Stimulated activated CD4-positive, alpha-beta T cell treated with anti-CD3 and anti-CD28 coated beads, Interleukin-15, amount 100 ng/mL, for 24 hours (primary cell): ENCODE measurements at places on chromosomes 2 and 18.
A peak's percentile ranks its signal among the peaks of the same experiment; 100 is the strongest.

- DNase-seq = no peak
These were observed 48.5 kb upstream of the DTNA start for GRCh38 chr18:34661464-34662087.

DNA sequence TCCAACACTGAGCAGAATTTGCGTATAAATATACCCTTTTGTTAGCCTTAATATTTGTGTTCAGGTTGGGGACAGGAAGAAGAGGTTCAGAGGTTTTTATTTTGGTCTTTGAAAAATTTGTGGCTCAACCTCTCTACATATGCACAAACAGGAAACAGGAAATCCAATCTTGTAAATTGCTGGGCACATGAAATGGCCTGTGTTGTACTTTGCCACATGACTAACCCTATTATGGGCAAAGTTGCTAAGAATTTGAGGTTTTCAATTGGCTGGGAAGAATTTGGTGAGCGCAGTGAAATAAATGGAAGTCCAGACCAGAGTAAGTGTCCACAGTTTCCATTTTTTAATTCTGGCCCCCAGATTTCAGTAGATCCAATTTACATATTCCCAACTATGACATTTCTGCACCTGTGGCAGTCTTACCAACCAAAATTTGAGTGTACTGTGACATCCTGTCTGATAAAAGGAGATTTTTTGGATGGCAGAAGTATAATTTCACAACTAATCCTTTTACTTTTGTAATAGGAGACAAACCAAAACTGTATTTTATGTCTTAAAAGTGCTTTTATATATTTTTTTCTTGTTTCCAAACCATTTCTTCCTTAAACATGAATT lies 63.6 kb downstream of the COX7A2L start:
- no peak for DNase-seq

- peak; percentile 1 for DNase-seq
These were observed 14.2 kb upstream of the GAL3ST2 start for GRCh38 chr2:241762321-241762932.

- no peak for DNase-seq
These were observed 9.6 kb downstream of the CNGA3 start for GRCh38 chr2:98355881-98356280.

DNA sequence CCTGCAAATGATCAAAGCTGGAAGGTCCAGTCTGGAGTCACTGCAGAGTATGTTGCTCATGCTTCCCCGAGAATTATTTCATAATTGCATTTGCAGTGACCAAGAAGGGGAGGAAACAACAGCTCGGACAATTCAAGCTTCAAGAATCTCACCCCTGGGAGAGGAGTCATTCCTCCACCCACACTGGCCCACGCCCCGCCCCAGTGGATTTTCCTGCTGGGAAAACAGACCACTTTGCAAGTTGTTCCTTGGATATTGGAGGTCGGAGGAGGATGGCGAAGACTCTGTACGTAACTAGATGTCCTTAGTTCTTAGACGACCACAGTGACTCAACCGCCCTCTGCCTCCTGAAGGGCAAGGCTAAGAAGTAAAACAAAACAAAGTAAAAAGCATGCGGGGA lies 159.4 kb downstream of the TPO start:
- DNase-seq = no peak

GRCh38 chr2:46430992-46431391 lies 48.4 kb upstream of the TMEM247 start:
- no peak for DNase-seq

GRCh38 chr2:114472246-114472645 lies 29.8 kb downstream of the DPP10 start:
- no peak for DNase-seq

DNA sequence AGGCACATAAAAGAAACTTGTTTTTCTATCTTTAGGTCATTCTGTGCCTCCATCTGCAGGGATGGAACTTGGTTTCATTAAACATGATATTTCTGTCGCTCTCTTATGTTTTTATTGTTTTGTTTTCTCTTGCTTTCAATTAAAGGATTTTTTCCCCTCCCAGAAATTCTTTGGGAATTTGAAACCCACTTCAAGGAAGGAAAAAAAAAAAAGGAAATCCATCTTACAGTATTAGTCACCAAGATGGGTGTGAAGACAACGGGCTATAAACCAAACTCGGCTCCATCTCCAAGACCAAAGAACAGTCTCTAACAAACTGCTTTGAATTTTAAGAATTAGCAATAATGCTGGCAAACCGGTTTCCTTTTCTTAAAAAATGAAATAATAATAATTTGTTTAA lies 244.1 kb downstream of the BCL11A start:
- no peak for DNase-seq

DNA sequence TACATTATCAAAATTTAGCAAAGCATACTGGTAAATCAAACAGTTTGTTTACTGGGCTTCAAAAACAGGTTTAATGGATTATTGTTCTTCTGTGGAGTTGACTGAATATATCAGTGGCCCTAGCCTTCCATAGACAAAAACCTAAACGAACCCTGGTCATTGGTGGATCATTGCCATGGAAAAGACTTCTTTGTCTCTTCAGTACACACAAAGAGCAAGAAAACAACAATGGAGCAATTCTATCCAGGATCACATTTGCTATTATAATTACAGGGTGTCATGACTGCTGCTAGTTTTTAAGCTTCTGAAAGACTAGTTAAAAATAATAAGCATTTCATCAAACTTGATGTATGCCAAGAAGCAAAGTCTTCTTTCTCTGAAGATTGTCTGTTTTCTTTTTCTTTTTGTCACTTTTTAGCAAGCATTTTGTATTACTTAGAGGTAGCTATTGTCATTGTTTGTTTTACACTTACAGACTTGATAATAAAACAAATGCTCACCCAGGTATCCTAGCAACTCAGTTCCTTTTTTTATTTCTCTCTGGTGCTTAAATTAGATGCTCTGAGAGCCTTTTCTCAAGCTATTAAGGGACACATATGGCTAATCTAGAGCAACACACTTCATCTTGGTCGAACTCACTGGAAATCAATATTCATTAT lies 1228.7 kb upstream of the DDX18 start:
- DNase-seq = no peak

- no peak for DNase-seq
These were observed 68.5 kb upstream of the OSR1 start for GRCh38 chr2:19426941-19427340.

GRCh38 chr2:200104015-200104414 lies 148.6 kb downstream of the MAIP1 start:
- no peak for DNase-seq

- no peak for DNase-seq
These were observed 167.7 kb downstream of the TXNL1 start for GRCh38 chr18:56470406-56471351.

- DNase-seq = no peak
These were observed 234.3 kb upstream of the TANK start for GRCh38 chr2:160925956-160926355.
